ENCODE measurements at places on chromosomes 5 and 9.

DNA sequence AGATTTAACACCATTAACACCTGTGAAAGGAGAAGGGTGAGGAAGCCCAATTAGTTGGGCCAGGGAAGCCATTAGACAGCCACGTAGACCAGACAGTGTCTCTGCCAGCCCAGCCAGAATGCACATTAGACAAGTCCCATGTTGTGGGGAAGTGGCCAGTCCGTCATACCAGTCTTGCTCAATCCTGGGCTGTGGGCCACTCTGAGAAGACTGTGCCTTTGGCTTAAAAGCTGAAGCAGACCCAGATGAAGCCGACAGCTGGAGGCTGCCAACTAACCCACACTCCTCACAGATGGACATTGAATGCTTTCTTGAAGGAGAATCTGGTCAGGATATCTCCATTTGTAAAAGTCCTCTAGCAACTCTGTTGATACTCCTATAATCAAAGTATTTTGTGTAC, 128.5 kb downstream of the CHSY3 start:
- DNase-seq = no peak

- DNase-seq = no peak
Measured at GRCh38 chr5:144583541-144584449, 413.1 kb downstream of the KCTD16 start.

- DNase-seq = no peak
Measured at GRCh38 chr5:41510176-41510831, at the start of gene PLCXD3. Gene PLCXD3 (minus strand): TSS chr5:41510601. CDS start chr5:41510526, 75 bp downstream.

DNA sequence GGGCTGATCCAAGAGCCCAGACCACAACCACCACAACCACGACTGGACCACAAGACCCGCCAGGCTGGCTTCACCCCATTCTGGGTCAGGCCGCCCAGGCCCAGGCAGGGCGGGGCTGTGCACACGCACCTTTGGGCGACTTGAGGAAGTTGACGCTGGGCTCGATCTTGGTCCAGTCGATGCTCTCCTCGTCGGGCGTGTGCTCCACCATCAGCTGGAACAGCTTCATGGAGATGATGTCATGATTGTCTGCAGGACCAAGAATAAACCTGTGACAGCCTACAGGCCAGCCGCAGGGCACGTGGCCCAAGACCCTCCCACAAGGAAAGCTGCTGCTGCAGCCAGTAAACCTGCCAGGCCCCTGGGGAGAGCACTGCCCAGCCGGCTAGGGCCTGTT, 17.3 kb downstream of the LMAN2 start:
- no peak for DNase-seq

DNA sequence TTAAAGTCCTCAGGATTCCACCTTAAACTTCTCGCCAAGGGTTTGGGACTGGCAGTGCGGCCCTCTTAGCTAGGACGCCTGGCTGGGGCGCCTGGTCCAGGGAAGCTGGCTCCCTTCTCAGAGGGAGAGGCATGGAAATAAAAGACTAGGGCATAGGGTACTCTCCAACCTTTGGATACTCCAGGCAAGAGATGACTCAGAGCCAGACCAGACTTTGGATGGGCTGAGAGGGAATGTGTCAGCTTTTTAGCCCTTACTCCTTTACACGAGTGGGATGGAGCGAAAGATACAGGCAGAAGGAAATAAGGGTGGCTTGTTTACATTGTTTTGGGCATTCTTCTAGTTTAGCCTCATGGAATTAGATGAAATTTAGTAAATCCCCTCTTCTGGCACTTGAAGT, 48.2 kb downstream of the IL31RA start:
- DNase-seq = no peak

- no peak for DNase-seq
Measured at GRCh38 chr9:82247318-82247717, 258.7 kb downstream of the SPATA31D1 start.

GRCh38 chr9:87513161-87513560, 15.5 kb downstream of the DAPK1 start:
- DNase-seq = no peak

GRCh38 chr5:120919017-120919416, 454.9 kb downstream of the PRR16 start:
- no peak for DNase-seq

GRCh38 chr5:103849934-103850333, 287.3 kb upstream of the NUDT12 start:
- DNase-seq = no peak

DNA sequence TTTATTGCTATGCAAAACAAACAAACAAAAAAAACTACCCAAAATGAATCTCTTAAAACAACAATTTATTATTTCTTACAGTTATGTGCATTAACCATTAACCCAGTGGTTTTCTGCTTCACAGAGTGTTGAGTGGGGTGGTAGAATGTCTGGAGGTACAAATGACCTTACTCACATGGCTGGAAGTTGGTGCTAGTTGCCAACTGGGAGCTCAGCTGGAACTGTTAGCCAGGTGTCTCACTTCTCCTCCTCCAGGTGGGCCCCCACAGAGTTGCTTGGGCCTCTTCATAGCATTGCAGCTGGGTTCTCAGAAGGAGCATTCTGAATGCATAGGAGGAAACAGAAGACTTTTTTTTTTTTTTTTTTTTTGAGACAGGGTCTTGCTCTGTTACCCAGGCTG, 10.5 kb upstream of the B4GALT1 start:
- no peak for DNase-seq

- no peak for DNase-seq
Measured at GRCh38 chr9:76424491-76424890, 30.3 kb upstream of the RFK start.

DNA sequence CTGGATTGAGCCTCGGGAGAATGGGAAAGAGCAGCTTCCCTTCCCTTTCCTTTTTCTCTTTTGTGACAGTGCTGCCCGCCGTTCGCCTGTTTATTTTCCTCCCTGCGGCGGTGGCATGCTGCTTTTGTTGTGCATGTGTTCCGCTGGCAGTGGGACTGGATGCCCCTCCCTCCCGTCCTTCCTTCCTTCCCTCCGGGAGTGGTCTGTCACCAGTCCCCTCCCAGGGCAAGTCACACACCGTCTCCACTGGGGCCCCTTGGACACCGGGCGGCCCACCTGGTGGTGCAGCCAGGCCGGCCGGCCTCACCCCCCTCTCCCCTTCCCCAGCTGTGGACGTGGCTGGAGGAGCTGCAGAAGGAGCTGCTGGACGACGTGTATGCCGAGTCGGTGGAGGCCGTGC, 214.7 kb downstream of the TRIO start:
- DNase-seq = no peak

GRCh38 chr9:128304136-128304970, 17.9 kb downstream of the TRUB2 start:
- DNase-seq = no peak

GRCh38 chr5:42026446-42026845, 101.4 kb downstream of the FBXO4 start:
- no peak for DNase-seq

- no peak for DNase-seq
Measured at GRCh38 chr9:69743930-69744329, 15.9 kb downstream of the PTAR1 start.

GRCh38 chr5:123344816-123345426, 78.3 kb downstream of the CEP120 start:
- DNase-seq = no peak

- DNase-seq = no peak
Measured at GRCh38 chr9:127065592-127065991, 56.8 kb downstream of the ANGPTL2 start.

DNA sequence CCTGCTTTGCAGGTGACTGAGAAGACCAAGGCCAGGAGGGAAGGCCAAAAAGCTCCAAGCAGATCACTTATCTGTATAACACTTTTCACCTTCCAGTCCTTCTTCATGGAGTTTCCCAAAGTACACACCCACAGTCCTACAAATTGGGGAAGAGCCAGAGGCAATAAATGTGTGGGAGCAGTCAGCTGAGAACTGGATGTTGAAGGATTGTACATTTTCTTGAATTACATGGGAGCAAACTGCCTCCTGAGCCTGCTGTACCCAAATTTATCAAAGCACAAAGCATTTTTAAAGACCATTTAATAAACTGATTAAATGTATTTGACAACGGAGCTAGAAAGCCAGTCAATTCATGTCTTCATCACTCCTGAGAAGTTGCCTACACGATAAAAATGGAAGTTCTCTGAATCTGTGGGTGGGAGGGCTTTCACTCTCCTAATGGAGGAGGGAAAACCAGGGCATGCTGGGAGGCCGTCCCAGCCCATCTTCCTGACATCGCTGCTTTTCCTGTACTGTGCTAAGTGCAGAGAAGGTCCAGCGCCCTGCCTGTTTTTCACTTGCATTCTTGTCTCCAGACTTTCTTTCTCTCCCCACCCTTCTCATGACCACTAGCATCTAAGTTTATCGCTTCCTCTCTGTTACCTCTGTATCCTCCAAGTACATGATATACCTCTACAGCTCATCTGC, 79.0 kb downstream of the KCNIP1 start:
- no peak for DNase-seq

DNA sequence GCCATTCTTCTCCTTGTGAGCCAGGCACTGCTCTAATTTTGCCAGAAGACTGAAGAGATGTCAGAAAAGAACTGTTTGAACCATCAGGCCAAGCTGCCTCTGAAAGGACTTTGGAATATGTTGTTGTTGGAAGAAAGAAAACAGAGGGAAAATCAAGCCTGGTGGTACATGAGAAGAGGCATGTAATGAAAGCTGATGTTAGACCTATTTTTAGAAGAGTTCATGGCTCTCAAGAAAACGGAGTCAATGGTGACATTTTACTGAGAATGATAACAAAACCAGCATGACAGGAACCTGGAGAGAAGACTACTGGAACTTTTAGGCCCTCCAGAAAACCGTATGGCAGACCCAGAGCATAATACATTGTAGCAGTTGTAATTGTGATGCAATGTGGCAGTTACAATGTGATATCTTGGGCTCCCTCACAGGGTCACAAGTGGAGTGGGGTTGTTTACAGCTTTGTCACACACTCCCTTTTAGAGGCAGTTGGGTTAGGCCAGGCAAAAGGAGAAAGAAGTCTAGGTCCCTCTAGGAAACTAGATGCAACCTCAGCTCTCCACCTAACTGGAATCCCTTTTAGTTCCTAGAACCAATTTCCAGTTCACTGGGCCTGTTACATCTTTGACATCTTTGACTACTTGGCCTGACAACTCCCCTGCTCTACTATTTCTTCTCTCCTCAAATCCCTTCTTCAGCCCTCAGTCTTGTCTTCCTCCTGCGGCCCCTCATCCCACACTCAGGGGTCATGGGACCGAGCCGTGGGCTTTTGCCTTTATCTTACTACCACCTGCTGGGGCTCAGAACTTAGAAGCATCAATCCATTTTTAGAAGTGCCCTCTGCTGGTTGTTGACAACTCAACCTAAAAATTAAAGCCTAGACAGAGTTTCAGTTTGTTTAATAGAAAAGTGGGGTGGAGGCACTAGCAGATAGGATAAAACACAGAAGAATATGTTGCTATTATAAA, 61.2 kb upstream of the JAK2 start:
- no peak for DNase-seq

DNA sequence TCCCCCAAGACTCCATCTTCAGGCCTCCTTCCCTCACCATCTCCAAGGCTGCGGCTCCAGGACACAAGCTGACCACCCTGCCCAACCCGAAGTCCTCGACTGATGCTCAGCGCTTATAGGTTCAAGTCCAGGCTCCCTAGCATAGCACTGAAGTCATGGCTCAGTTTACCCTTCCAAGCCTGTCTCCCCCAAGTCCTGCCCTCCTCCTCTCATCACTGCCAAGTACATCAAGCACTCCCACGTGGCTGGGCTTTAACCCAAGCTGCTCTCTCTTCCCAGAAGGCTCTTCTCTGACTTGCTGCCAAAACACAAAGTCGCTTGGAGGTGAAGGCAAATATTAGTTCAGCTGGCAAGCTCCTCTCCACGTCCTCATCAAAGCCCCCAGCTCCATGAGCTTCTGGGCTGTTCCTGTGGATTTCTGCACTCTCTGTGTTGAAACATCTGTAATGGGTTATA, 22.1 kb upstream of the MARCHF6 start:
- DNase-seq = no peak

- no peak for DNase-seq
Measured at GRCh38 chr5:39158127-39158593, 61.2 kb downstream of the FYB1 start.

DNA sequence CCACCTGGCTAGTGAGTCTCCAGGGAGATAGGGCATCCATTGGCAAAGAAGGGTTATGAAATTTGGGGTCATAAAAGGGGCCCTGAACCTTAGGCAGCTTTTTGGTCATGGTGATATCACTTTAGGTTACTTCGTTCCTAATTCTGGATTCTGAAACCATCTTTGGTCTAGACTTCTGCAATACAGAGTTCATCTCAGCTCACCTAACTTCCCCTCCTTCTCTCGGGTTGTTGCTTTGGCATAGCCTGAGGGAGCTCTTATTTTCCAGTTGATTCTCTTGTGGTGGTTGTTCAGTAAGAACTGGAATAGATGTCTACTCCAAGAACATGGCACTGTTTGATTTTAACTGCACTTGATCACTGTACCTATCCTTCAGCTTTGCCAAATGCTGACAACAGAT, 148.9 kb upstream of the RUSC2 start:
- no peak for DNase-seq

DNA sequence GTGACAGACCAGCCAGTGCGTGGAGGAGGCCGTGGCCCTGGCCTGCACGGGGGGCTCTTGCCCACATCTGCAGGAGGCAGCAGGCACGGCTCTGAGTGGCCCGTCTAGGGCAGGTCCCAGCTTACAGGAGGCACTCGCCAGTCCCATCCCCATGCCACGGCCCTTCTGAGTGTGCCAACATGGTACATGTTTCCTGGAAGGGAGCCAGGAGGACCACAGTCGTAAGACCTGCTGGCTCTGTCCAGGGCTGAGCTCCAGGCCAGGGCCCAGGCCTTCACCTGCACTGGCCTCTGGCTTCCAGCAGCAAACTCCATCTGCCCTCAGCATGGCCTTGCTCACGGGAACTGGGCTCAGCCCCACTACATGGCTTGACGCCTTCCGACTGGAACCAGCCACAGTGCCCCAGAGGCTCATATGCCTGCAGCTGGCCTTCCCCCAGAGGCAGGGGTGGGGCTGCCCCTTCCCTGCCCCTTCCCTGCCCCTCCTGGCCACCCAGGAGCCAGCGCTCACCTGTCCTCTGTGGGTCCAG, 3.8 kb downstream of the NKD2 start:
- no peak for DNase-seq

GRCh38 chr5:9544502-9545135, 1.3 kb downstream of the SEMA5A start:
- DNase-seq = no peak

- DNase-seq = no peak
Measured at GRCh38 chr9:8078641-8079140, 279.1 kb upstream of the DMAC1 start.

- no peak for DNase-seq
Measured at GRCh38 chr9:93589688-93590087, 13.3 kb downstream of the PHF2 start.

GRCh38 chr9:34363619-34364351, 12.9 kb downstream of the MYORG start:
- DNase-seq = no peak

- DNase-seq = no peak
Measured at GRCh38 chr9:132409828-132410528, at the start of gene CFAP77. Gene CFAP77 (plus strand): TSS chr9:132410211. CDS start chr9:132410272, 61 bp downstream.
